ENCODE measurements at places on chromosomes 1 and 21.

- DNase-seq: no peak
Observed at GRCh38 chr1:36464605-36465393, 615 bp upstream of the MRPS15 start.

DNA sequence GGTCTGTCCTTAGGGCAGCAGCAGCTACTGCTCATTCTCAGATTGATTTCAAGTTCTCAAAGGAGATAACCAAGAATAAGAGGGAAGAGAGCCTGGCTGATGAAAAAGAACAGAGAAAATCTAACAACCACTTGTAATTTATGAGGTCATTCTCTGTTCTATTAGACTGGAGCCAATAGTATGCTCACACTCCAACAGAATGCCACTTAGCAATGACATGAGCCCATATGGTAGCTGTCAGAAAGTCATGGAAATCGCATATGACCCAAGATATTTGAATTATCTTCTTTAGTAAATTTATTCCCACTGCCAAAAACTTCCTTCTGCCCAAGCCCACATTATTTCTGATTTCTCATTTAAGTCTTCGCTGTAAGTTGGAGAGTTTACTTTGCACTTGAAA, 53.7 kb upstream of the PLA2G4A start:
- no peak for DNase-seq

DNA sequence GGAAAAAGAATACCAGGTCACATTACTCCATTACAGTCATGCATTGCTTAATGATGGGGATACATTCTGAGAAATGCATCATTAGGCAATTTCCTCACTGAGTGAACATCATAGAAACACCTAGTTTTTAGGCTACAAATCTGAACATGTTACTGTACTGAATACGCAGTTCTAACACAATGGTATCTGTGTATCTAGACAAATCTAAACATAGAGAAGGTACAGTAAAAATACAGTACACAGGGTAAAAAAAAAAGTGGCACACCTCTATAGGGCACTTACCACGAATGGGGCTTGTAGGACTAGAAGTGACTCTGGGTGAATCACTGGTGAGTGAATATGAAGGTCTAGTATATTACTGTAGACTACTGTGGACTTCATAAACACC, 115.7 kb downstream of the AKT3 start:
- DNase-seq: no peak

DNA sequence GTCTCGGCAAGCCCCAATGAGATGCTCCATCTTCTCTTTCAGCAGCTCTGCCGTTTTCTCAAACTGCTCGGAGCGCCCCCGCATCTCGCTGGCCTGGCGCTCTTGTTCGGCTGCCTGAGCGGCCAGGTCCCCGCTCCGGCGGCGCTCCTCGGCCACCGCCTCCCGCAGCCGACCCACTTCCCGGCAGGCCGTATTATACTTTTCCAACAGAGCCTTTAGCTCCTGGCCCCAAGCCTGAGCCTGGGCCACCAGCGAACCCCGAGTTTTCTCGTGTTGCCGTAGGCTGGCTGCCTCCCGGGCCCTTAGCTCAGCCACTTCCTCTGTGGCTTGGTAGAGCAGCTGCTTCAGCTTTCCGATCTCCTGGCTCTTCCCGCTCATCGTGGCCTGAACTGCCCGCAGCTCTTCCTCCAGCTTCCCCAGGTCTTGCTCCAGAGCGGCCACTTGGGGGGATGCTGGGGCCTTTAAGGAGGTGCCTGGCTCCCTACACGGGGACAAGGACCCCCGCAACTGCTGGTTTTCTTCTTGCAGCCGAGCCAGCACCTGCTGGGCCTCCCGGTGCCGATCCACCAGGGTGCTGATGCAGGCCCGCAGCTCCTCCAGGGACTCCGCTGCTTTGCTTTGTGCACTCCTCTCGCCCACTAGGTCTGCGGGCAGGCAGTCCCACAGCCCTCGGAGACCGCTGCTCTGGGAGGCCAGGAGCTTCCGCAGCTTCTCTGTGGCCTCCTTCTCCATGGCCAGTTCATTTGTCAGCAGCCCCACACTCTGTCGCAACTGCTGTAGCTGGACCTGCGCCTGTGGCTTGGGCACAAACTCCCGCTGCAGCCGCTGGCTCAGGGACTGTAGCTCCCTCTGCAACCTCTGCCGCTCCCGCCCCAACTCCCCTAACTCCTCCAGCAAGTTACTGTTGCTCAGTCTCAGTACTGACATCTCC, 13.4 kb upstream of the PIAS3 start:
- no peak for DNase-seq

DNA sequence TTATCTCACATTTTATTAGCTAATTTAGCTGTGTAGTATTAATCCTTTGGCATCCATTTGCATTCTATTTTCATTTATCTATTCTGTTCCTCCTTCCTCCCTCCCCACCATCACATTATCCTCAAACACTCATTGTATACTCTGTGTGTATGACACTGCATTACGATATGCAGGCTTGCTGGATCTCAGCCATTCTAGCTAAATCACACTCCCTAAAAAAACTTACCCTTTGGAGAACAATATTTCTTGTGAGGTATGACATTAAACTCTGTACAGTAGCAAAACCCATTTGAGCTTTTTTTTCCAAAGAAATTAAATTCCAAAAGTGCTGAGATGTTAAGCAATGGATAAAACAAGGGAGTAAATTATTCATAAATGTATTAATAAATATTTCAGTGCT, 11.4 kb upstream of the RAB3GAP2 start:
- DNase-seq: no peak

DNA sequence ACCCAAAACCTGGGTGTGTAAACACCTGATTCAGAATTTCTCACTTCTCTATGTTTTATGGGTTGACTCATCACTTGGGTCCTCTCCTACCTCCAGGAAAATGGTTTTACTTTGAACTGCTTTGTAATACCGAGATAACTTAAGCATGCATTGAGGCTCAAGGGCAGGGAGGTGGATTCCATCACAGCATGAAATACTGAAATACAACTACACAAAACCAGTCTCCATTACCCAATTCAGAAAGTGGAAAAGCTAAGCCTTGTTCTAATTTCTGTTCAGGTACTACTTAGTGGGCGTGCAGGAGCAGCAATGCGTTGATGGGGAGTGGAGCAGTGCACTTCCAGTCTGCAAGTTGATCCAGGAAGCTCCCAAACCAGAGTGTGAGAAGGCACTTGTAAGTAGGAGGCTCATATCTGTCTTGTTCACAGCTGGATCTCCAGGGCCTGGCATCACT, 6.1 kb upstream of the C4BPA start:
- no peak for DNase-seq

GRCh38 chr1:76068542-76068941, 6.0 kb upstream of the ST6GALNAC3 start:
- no peak for DNase-seq

- DNase-seq: no peak
Observed at GRCh38 chr1:98316286-98316905, 345.1 kb upstream of the SNX7 start.

DNA sequence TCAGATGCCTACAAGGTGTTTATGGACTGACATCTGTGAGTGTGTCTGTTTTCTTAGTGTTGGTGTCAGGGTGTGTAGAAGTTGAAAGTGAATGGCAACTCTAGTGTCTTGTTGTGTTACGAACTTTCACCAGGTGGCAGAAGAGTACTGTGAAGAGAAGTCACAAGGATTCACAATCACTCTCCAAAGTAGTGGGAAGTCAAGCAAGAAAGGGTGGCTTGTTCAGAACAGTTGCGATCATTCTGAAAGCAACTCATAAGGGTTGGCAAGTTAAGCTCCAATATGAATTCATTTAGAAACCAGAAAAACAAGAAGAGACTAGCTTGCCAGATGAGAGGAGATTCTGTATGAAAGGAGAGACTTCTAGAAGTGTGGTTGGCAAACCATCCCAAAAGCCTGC, 86.1 kb downstream of the FASLG start:
- DNase-seq: peak; percentile 15

GRCh38 chr1:238826891-238827290, 559.5 kb upstream of the CHRM3 start:
- DNase-seq: no peak

GRCh38 chr1:165832902-165833301, 5.5 kb downstream of the UCK2 start:
- DNase-seq: no peak

Data from stimulated activated CD8-positive, alpha-beta memory T cell treated with anti-CD3 and anti-CD28 coated beads, Interleukin-7, amount 100 ng/mL, for 4 hours (primary cell).